ENCODE measurements at places on chromosomes 6 and 20. TPM values are rescaled to one million over a fixed set of nuclear protein-coding genes. Genes with fewer than 3 reads are reported as not detected.

DNA sequence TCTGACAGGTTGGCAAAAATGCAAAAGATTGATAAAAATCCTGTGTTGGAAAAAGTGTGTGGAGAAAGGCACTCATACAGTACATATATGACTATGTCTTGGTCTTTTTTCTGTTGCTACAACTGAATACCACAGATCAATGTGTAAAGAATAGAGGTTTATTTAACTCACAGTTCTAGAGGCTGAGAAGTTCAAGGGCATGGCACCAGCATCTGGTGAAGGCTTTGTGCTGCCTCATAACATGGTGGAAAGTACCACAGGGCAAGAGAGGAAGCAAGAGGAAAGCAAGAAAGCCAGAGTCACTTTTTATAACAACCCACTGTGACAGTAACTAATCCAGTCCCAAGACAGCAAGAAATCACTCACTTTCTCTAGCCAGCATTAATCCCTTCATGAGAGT is 57.5 kb downstream of the ALDH8A1 start:
- no peak for DNase-seq

DNA sequence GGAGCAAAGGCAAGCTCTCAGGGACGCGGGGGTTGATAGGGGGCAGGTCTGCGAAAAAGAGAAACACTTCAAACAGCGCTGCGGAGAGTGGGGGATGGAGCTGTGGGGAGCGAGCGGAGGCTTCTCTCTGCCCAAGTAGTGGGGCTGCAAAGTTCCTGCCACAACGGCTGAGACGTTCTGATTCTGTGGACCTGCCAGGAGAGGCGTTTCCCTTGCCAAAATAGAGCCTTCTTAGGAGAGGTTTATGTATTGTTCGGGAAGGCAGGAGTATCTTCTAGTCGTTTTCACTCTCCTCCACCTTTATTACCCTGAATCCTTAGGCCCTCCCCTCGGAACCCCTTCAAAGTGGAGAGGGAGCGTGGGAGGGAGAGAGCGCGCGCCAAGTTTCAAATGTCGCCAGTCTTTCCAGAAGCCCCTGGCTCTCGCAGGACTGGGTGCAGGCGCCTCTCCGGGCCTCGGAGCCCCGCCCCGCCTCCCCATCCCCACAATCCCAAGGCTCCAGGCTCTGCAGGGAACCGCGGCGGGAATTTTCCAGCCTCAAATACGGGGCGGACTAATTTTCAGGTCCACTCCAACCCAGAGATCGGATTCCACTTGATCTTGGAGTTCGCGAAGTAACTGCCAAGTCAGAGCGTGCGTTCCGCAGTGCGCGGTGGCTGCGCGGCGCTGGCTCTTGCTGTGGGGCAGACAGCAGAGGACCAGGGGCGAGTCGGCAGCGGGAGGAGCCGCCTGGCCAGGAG is 10.0 kb upstream of the POU3F2 start:
- no peak for DNase-seq

The PGC gene
- total RNA-seq, result not detected

DNA sequence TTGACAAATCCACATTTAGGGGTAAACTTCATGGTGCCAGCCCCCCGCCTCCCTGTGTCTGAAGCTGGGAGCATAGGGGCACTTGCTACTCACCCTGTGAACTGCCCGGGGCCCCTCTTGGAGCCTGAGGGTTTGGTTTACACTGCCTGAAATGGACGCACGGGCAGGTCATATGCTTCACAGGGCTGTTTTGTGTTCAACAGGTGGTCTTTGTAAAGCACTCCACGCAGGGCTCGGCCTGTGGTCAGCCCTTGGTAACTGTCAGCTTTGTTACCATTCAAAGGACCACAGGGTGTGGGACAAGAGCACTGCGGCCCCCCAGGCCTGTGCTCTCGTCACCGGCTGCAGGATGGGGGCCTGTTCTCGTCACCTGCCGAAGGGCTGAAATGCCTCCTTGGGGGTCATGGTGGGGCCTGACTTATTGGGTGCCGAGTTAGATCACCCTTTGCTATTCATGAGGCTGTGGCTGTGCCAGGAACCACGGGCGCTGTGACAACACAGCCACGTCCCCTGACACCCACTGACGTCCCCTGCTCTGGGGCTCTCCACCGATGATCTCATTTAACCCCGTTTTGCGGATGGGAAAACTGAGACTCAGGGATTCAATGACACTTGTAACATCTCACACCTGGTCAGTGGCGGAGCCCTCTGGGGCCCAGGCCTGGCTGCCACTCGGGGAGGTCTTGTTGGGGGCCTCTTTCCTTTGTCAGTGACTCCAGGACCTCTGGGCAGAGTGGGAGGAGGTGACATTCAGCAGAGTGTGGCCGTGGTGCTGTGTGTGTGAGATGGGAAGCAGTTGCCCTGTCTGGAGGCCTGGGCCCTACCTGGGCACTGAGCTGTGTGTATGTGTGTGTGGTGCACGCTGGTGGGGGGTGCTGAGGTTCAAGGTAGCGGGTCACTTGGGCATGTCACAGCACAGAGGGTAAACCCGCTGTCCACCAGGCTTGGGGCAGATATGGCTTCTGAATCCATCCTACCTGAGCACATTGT is 24.9 kb downstream of the ZBP1 start:
- DNase-seq, result no peak

DNA sequence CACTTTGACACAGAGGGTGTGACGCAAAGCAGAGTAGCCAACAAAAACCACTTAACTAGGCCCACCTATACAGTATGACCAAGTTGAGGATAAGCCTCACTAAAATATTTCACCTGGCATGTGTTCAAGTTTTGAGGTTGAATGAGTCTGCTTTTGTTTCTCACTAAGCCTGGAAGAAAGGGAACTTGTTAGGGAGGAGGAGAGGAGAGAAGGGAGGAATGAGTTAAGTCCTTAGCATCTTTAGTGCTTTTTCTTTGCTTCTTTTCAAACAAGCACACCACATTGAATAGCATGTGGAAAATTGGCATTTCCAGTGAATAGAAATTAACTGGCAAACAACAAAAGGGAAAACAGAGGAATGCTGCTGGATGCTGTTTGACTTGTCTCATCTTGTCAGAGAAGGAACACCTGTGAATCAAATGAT is 461.9 kb downstream of the GJA1 start:
- DNase-seq, result peak; percentile 35

DNA sequence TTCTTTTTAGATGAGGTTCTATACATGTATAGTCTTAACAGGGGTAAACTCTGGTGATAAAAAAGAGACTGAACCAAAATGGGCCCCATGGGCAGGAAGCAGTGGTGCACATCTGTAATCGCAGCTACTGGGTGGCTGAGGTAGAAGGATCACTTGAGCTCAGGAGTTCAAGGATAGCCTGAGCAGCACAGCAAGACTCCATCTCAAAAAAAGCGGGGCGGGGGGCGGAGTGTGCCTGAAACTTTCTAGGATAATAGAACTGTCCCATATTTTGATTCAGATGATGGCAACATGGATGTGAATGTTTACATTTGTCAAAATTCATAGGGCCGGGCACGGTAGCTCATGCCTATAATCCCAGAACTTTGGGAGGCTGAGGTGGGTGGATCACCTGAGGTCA is 48.8 kb upstream of the TAF8 start:
- no peak for DNase-seq

GRCh38 chr6:25107218-25107617 is 171.5 kb upstream of the RIPOR2 start:
- DNase-seq, result no peak

The C6orf52 gene
- total RNA-seq, result 1.9 TPM

GRCh38 chr20:57628047-57628961 is 8.1 kb upstream of the ZBP1 start:
- DNase-seq, result no peak

- no peak for DNase-seq
Observed at GRCh38 chr6:1569377-1569776, 40.3 kb upstream of the FOXC1 start.

DNA sequence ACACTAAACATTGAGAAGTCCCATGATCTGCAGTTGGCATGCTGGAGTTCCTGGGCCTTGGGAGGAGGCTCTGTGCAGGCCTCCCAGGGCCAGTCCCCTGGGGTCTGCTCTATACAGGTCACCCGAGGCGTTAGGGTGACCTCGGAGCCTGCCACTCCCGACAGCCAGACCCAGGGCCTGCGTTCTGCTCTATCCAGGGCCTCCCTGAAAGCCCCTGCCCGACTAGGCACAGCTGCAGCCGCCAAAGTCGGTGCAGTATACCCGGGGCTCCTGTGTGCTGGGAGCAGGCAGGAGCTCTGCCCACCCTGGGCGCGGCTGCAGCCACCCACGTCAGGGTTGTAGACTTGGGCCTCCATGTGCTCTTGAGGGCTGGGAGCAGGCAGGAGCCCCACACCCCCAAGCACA is 6.3 kb upstream of the OR14J1 start:
- no peak for DNase-seq

DNA sequence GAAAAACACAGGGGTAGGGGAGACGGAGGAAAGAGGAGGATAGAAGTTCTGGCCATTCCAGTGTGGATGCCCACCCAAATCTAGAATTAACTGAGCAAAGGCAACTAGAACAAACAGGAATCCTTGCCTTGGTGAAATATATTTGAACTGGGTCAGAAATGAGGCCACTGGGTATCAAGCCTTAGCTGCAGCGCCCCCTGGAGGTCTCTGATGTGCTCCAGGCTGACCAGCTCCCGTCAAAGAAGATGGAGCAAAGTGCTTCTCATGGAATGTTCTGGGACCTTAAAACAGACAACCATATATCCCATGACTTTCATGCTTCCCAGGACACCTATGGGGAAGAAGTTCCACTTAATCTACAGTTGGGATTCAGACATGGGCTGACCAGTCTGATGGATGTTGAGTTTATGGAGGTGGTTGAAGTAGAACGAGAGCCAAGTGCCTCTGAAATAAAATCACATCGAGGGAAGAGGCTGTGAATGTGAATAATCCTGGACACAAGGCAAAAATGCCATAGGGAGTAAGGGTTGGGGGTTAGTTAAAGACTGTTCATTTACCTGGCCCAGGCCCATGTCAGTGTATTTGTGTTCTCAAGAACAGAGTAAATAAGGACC is 50.4 kb downstream of the HLA-DPB1 start:
- peak; percentile 6 for DNase-seq

The OR2H2 gene
- not detected for total RNA-seq

GRCh38 chr20:47964149-47964548 is 178.9 kb upstream of the SULF2 start:
- no peak for DNase-seq

The LMBRD1 gene
- total RNA-seq, result 10.9 TPM

- peak; percentile 94 for DNase-seq
Observed at GRCh38 chr20:347640-348484, 951 bp downstream of the NRSN2 start.

DNA sequence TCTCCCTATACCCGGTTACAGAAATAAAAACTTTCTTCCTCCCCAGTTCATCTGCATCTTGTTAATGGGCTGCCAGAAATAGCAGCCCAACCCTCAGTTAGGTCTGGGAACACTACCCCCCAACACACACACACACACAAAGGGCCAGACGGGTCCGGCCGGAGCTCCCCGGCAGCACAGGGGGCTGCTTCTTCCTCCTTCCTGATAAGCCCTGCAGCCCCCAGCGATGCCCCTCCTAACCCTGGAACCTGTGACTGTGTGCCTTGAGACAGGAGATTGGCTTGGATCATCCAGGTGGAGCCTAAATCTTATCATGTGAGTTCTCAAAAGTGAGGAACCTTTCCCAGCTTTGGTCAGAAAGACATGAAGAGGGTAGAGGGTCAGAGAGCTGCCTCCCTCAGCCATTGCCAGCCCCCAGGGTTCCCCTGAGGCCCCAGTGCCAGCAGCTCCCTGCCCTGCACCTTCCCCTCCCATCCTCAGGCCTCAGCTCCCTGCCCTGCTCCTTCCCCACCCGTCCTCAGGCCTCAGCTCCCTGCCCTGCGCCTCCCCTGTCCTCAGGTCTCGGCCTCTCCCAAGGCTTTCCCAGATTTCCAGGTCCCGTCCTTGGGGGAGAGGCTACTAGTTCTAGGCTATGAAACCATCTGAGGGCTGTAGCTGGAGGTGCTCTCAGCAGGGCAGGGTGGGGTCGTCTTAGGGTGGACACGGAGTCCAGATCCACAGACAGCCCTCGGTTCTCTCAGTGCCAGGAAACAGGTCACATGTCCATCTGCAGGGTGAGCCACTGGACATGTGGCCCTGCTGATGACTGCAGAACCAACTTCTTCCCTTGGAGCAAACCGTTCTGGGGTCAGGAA is 34.5 kb upstream of the CST7 start:
- no peak for DNase-seq

- no peak for DNase-seq
Observed at GRCh38 chr20:11350126-11351005, 567.3 kb upstream of the BTBD3 start.

DNA sequence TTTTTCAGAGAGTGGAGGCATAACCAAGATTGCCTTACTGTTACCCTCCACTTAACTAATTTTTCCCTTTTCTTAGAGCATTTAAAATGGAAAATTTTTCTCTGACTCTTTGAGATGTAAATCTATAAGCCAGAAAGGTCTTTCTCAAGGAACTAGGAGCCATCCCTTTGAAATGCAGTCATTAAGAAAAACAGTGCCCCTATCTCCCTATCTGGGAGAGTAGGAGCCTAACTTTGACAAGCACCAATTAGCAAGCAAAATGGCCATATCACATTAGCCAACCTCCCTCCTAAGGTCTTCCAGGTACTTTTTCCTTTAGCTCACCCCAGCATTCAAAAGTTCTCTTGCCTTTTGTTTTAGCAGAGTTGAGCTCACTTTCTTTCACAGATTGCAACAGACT is 570.5 kb downstream of the EPHA7 start:
- no peak for DNase-seq

The F13A1 gene
- total RNA-seq, result not detected

DNA sequence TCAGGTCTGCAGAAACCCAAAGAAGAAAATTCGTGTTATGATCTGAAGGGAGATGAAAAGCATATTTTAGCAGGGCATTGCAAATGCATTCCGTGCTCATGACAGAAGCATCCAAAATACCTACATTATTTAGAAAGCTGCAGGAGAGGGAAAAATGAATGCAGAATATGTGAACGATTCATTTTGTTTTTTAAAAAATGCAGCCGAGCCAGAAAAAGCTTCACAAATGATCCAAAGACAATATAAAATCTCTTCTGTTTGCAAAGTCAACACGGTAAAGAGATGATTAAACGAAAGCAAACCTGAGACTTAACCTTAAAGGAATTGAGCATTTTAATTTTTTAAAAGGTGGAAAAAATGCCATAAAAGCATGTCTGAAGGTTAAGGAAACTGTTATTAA is 136.1 kb upstream of the SULF2 start:
- DNase-seq, result no peak

The RPL7L1 gene
- 142 TPM for total RNA-seq

The SNAP91 gene
- not detected for total RNA-seq

Data from HT1080 (cell line).